Left ventricle myocardium inferior (tissue), 1 donor: ENCODE measurements at places on chromosomes 12 and 14. TPM values are rescaled to one million over a fixed set of nuclear protein-coding genes. Genes with fewer than 3 reads are reported as not detected.

Gene MYL2
- 33,375 TPM for total RNA-seq

Gene DIO2
- total RNA-seq: 6.4 TPM

DNA sequence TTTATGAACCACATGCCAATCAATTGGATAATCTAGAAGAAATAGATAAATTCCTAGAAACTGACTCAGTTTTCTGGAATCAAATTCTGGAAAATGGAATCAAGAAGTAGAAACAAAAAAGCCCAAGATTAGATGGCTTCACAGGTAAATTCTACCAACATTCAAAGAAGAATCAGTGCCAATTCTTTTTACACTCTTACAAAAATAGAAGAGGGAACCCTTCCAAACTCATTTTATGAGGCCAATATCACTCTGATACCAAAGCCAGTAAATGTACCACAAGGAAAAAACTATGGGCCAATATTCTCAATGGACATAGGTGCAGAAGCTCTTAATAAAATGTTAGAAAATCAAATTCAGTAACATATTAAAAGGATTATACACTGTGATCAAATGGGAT lies 35.7 kb upstream of the MYRFL start:
- H3K36me3 ChIP-seq: peaks cover 9% of the 10 kb centered on the region
- H3K4me1 ChIP-seq: no peaks in the 10 kb centered on the region
- no peak overlapping the region for H3K4me3 ChIP-seq
- no peak for DNase-seq

- H3K4me1 ChIP-seq: no peaks in the 10 kb centered on the region
- no peaks in the 10 kb centered on the region for H3K27me3 ChIP-seq
- H3K36me3 ChIP-seq: no peaks in the 10 kb centered on the region
- no peak overlapping the region for H3K27ac ChIP-seq
These were observed 498.5 kb downstream of the TMEM117 start for GRCh38 chr12:44334347-44334746.

- H3K4me1 ChIP-seq: no peaks in the 10 kb centered on the region
- H3K36me3 ChIP-seq: peaks cover 41% of the 10 kb centered on the region
- no peak overlapping the region for H3K4me3 ChIP-seq
- H3K27me3 ChIP-seq: no peaks in the 10 kb centered on the region
- H3K27ac ChIP-seq: no peak overlapping the region
- DNase-seq: no peak
These were observed 38.6 kb downstream of the FOXN4 start for GRCh38 chr12:109270494-109270893.

Gene SERPINA9
- not detected for total RNA-seq

Gene TMEM63C
- total RNA-seq: 0.63 TPM

DNA sequence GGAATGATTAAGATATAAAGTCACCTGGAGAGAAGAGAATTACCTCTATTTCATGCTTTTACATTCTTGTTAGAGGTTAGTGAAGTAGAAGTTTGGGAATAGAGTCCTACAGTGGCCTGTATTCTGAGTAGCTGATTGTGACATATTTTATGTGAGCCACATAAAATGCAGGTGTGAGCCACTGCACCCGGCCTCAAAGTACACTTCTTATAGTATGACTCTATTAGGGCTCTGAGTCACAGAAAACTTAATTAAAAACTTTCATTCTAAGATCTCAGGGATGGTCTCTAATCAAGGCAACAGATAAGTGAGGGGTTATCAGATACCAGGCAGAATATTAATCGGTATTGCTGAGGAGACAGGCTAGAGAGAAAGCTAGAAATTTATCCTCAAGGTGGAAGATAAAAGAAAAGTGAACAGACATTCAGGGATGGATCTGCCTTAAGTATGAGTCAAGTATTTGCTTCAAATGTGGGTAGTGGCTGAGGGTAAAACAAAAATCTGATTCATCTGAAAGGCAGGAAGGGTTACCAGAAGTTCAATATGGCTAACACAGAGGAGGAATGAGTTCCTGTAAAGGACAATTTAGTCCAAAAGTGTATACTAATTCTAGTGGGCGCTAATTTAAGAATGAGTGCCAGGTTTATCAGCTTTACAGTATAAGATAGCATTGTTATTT lies 5.5 kb upstream of the G2E3 start:
- no peak for DNase-seq
- no peak overlapping the region for H3K27ac ChIP-seq
- peaks cover 3% of the 10 kb centered on the region for H3K4me1 ChIP-seq
- peaks cover 14% of the 10 kb centered on the region for H3K27me3 ChIP-seq

Gene LGR5
- not detected for total RNA-seq
